Lung (tissue), 17 donors: ENCODE measurements at places on chromosomes 16 and 17. TPM values are rescaled to one million over a fixed set of nuclear protein-coding genes. Genes with fewer than 3 reads are reported as not detected.

TBC1D26 gene
- polyA plus RNA-seq: 0.09 TPM

TRAPPC2L gene
- polyA plus RNA-seq: 106 TPM

TMC8 gene
- polyA plus RNA-seq: 15.7 TPM

CBFA2T3 gene
- 7.0 TPM for polyA plus RNA-seq

RRAD gene
- 31.8 TPM for polyA plus RNA-seq

METTL2A gene
- 8.0 TPM for polyA plus RNA-seq

DNA sequence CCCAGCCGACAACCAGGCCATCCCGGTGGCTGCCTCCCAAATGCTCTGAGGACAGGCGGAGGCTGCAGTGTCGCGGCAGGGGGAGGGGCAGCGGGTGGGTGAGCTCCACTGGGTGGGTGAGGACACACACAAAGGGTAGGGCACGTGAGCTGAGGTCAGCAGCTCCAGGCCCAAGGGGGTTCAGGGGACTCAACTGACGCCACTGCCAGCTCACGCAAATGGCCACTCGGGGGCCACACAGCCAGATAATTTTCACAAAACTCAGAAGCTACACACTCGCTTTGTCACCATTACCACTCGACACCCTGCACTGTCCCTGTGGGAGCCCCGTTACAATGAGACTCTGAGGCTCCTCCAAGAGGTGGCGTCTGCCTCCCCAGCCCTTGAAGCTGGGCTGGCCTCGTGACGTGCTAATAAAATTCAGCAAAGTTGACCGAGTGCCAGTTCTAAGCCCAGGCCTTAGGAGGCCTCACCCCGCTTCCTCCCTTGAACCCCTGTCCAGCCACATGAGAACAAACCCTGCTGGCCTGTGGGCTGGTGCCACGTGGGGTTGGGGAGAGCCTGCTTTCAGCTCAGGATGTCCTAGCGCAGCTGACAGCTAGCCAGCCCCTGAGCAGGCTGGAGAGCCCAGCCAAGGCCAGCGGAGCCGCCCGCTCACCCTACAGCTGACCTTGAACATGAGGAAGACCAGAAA, 56.9 kb downstream of the RMI2 start:
- H3K36me3 ChIP-seq: no peaks in the 10 kb centered on the region
- no peak overlapping the region for H3K27ac ChIP-seq
- no peaks in the 10 kb centered on the region for H3K4me1 ChIP-seq
- DNase-seq: no peak
- H3K4me3 ChIP-seq: no peak overlapping the region
- no peaks in the 10 kb centered on the region for H3K27me3 ChIP-seq

DNA sequence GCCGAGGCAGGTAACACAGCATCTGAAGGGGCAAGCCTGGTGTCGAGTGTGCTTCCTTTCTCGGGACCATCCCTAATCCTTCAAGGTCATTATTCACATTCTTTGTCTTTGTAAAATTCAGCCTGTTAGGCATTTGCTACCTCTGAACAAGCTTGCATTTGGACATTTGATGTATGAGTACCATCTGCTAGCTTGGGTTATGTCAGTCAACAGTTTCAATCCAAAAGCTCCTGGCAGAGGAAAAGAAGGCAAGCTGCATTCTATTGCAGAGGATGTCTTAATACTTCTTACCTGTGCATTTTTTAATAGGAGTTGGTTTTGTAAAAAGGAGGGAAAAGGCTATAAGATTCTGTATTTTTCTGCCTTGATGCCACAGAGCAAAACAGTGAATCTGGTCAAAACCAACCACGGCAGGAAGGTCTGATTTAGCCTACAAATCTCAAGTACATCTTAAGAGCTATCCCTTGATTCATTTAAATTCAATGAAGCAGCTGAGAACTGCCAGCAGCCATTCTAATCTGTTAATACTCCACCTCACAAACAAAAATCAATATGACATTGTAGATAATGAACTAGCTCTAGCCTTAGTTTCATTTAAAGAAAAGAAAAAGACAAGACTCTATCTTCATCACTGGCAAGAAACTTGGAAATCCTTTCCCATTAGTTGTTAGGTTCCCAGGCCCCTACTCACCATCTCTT, 39.0 kb downstream of the TEX2 start:
- H3K27me3 ChIP-seq: no peaks in the 10 kb centered on the region
- no peak for DNase-seq
- no peak overlapping the region for H3K4me3 ChIP-seq
- no peak overlapping the region for H3K27ac ChIP-seq
